ENCODE measurements at places on chromosomes 12 and 14.

DNA sequence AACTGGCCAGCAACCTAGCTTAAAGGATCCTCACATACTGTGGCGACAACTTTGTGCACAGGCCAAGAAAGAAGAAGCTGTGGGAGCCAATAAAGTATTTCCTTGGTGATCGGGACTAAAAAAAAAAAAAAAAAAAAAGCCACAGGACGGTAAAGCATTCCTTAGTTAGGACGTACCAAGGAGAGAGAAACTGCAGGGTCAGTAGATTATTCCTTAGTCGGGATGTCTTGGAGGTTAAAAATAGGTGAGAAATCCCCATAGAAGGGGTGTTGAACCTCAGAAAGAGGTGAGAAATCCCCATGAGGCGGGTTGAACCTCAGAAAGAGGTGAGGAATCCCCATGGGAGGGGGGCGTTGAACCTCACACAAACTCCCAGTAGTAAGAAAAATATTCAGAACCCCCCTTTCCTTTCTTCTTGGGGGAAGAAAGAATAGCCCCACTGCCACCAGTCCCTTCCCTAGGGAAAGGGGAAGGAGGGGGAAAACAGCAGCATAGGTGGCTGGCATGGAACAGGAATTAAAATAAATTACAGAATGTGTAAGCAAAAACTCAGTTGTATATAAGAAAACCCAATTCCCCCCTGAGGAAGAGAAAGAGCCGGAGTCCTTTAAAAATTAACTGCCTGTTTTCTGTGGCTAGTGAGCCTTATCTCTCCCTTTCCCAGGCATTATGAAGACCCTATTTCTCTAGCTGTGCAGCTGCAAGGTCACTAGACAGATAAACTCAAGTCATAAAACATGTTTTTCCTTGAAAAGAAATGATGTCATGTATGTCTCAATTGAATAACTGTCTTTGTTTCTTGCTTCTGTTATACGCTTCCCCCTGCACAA lies 26.8 kb downstream of the KLRK1 start:
- no peak for DNase-seq

DNA sequence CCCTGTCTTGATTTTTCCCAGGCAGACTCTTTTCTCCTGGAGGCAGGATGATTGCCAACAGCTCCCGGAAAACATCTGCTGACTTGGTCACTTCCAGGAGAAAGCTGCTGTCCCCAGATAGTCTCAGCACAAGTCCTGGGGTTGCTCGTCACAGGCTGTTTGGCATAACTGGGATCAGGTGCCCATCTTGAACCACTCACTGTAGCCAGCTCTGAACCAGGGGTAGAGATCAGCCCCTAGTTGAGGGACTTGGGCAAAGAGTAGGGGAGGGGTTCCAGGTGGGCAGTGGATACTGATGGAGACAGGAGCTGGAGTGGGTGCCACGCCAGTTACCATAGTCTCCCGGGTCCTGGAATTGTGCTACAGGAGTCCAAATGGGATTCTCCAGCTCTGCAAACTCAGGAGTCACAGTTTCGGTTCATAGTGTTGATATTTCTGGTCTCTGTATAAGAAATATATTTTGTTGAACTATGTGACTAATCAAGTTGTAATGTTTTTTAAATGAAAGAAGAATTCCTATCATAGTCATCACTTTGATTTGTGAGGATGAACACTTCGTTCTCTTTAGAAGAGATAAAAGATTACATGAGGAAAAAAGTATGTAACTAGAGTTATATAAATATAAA lies 1154.5 kb downstream of the AACS start:
- DNase-seq, result peak; percentile 4

- DNase-seq, result no peak
Observed at GRCh38 chr12:42213954-42214426, 24.1 kb downstream of the YAF2 start.

DNA sequence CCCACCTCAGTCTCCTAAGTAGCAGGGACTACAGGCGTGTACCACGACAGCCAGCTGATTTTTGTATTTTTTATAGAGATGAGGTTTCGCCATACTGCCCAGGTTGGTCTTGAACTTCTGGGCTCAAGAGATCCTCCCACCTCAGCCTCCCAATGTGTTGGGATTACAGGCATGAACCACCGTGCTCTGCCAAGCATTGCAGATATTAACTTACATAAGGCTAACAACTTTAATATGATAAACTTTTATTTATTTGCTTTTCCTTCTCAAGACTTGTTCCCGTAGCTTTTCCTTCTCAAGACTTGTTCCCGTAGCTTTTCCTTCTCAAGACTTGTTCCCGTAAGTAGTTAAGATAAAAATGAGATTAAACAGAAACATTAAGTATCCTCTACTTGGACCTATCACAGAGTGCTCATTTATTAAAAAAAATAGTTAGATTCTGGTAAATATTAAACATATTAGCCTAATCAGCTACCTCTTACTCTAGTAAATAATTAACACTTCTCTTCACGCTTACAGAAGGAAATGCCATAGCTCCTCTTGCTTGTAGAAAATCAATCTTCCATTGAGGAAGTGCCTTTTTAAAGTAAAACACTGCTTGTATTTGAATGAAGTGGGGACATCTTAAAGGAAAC lies 157.7 kb upstream of the KITLG start:
- no peak for DNase-seq

All from non-pigmented ciliary epithelial cell (primary cell).